ENCODE measurements at places on chromosomes 3 and 15.

DNA sequence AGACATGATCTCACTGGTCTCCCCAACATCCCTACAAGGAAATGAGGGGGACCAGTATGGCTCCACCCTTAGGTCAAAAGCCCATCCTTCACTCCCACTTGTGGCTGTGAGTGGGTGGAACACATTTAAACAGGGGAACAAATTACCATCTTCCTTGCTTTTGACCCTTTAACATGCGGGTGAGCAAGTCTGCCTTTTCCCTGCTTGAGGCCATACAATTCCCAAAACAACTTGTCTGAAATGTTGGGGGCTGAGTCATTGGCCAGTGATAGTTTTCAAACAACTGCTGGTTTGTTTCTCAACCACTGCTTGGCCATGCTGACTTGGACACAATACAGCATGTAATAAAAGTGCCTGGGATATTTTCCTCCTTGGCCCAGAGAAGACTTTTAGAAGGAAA is 39.6 kb downstream of the COL8A1 start:
- DNase-seq = no peak

- no peak for DNase-seq
Measured at GRCh38 chr3:131546441-131546840, 43.7 kb upstream of the MRPL3 start.

- DNase-seq = no peak
Measured at GRCh38 chr15:65996901-65997300, 127.6 kb downstream of the RAB11A start.

- DNase-seq = no peak
Measured at GRCh38 chr3:81443958-81444357, 317.5 kb downstream of the GBE1 start.

- no peak for DNase-seq
Measured at GRCh38 chr3:126854666-126855065, 128.2 kb upstream of the PLXNA1 start.

DNA sequence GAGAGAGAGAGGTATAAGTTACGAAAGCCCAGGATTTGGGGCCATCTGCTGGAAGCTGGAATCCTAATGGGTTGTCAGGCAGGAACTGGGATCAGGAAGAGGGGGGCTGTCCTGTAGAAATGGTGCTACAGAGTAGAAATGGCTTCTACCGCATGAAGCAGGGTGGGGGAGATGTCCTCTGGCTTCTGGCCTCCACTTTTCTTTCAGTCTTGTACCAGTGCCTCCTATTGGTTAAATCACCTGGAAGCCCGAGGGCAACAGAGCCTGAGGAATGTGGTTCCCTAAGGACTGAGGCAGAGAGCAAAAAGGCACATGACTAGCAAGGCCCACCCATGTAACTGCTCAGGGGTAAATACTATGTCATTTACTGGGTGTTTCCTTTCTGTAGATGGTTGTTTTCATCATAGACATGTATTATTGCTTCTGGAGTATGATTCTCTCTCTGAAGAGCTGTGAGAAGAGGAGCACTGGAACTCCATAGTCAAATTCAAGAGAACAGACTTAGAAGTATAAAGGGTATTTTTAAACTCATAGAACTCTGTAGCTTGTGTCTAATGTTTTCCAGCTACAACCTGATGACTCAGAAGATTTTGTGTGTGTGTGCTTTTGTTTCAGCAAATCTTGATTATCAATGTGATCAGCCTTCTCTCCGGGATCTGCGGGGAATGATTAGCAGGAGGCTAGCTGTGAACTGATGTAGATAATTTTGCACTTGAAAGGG is 20.2 kb upstream of the MITF start:
- DNase-seq = no peak

DNA sequence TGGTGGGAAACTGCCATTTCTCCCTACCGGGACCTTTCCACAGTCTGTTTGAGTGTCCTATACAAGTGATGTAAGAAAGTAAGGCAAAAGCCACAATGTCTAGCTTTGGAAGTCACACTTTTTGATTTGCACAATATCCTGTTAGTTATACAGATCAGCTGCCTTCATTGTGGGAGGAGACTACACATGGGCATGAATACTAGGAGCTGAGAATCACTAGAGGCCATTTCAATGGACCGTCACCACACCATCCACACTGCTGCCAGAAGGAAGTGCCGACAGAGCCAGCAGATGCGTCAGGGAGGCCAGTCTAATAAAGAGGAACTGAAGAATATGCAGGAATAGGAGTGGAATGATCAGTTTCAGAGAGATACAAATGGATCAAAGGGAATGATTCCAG is 65.8 kb downstream of the SCN11A start:
- DNase-seq = no peak

GRCh38 chr3:42853056-42853455 is 22.6 kb downstream of the CYP8B1 start:
- no peak for DNase-seq

DNA sequence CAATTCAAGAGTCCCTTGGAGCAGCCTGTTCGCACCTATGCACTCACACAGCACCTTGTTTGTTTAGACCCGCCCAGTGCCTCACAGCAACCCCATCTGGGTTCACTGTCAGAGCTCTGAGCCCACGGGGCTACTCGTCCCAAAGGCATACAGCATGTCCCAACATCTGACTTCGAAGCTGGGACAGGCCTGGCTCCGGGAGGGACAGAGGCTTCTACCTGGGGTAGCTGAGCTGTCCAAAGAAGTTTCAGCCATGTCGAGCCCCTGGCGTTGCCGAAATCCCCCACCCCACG is 28.6 kb upstream of the CYP11A1 start:
- DNase-seq = no peak

GRCh38 chr3:134404366-134404885 is 30.2 kb upstream of the AMOTL2 start:
- DNase-seq = no peak
